ENCODE measurements at places on chromosomes 5 and 9.
A peak's percentile ranks its signal among the peaks of the same experiment; 100 is the strongest.

GRCh38 chr9:131235480-131235851, 40.8 kb downstream of the FAM78A start:
- DNase-seq, result no peak

- DNase-seq, result no peak
These were observed 105.8 kb upstream of the SMARCA2 start for GRCh38 chr9:1909322-1909721.

GRCh38 chr9:108083160-108083750, 593.7 kb upstream of the KLF4 start:
- DNase-seq, result peak; percentile 68

DNA sequence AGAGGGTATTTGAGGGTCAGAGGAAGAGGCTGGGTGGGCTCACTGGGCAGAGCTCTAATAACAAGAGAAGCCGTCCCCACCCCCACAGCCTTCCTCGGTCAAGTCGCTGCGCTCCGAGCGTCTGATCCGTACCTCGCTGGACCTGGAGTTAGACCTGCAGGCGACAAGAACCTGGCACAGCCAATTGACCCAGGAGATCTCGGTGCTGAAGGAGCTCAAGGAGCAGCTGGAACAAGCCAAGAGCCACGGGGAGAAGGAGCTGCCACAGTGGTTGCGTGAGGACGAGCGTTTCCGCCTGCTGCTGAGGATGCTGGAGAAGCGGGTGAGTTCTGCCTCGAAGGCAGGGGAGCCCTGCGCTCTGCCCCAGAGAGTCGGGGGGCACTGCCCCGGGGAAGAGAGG, 21.6 kb upstream of the RARS1 start:
- DNase-seq, result no peak

- DNase-seq, result no peak
These were observed 475 bp downstream of the WDR5 start for GRCh38 chr9:134136118-134136995.

GRCh38 chr5:55535199-55535905, 588 bp upstream of the PLPP1 start:
- no peak for DNase-seq

DNA sequence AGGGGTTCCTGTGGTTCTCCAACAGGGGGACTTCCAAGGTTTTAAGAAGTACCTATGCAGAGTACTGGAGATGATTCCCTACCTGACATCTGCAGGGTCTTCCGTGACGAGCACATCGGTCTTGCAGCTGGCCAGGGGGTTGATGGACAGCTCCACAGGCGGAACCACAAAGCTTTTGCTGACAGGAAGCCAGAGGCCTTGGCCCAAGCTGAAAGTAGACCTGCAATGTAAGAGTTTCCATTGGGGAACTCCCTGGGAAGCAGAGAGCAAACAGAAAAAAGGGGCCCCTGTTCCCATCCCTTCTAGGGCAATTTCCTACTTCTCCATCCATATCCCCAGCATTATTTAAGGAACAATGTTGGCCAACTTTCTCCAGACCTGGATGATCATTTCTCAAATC, 288.0 kb downstream of the TRIM32 start:
- no peak for DNase-seq

GRCh38 chr9:135219676-135220600, 132.5 kb downstream of the OLFM1 start:
- no peak for DNase-seq

- DNase-seq, result peak; percentile 19
These were observed 13.9 kb upstream of the BASP1 start for GRCh38 chr5:17203329-17204132.

- no peak for DNase-seq
These were observed 14.0 kb upstream of the CFAP95 start for GRCh38 chr9:69806627-69807026.

- DNase-seq, result no peak
These were observed 1621.2 kb downstream of the MAT2B start for GRCh38 chr5:165126598-165126997.

DNA sequence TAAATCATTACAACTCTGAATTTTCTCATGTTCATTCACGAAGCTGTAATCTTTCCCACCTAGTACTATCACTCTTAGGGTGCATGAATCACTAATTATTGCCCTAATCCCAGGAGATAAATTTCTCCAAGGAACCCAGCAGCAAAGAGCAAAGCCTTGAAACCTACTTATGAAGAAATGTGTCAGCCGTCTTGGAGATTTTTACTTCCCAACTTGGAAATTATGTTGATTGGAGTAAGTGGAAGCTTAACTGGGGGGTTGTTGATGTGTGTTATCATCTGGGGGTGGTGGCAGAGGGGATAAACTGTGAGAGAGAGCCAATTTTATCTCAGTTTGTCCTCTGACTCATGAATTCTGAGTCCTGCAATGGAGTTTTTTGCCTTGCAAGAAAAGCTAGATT, 440.5 kb upstream of the WWC1 start:
- no peak for DNase-seq

DNA sequence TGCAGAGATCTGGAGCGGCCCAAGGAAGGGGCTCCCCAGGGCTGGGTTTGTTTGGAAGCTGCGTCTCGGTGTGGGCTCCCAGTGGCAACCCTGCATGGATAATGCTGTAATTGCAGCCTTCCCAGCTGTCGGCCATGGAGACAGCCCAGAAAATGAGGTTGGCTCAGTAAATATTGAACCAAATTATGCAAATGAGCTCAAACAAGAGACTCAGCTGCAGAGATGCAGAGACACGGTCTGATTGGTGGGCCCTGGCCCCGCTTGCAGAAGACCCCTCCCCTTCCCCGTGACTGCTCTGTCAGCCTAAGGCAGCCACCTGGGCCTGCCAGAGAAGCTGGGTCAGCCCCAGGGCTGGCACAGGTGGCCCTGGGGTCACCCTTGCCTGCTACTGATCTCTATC, 75.9 kb downstream of the RAD23B start:
- no peak for DNase-seq

DNA sequence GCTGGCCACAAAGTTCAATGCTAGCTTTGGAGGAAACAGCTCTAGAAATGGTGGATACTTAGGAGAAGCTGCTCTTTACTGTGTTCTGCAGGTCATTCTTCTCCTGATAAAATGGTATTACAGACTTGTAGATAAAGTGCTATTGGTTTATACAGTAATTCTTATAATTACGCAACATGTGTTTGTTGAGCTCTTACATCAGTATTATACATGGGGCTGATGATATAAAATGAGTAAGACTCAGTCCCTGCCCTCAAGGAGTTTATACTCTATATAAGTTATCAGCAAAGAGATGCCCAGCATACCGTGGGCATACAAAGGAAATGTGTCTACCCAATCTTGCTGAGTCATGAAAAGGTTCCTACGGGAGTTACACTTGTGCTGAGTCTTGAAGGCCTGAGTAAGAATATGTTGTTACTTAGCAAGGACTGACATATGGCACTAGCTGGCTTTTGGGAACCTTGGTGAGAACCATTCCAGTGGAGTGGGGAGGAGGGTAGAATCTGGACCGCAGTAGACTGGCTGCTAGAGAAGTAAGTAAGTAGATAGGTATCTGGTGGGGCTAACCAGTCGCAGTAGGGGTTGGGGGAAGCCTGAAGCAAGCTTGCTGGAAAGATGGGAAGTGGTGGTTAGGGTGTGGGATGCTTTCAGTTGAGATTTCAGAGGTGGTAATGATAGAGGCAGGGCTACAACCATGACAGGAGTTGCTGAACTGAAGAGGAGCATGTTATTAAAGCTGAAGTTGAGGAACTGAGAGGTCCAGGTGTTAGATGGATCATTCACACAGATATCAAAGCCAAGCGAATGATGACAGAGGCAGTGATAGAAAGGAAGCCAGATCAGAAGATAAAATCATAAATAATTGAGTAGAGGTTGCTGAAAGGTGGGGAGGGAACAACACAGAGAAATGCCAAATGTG, 11.1 kb upstream of the TTC23L start:
- DNase-seq, result no peak

DNA sequence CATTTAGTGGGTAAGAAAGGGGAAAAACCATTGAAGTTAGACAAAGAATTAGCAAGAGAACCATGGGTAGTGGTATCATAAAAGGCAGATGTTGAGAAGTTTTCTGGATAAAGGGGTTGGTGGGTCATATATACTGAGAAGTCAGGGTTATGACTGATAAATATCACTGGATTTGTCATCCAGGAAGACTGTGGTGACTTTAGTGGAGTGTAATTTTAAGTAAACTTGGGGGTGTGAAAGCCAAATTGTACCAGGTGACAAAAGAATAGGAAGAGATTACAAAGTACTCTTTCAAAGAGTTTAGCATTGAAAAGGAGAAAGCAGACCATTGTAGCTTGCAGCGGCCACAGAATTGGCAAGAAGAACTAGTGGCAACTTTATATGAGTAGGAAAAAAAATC, 315.2 kb upstream of the DMAC1 start:
- no peak for DNase-seq

GRCh38 chr9:88017096-88017495, 42.8 kb upstream of the CDK20 start:
- DNase-seq, result no peak

GRCh38 chr5:37966871-37967270, 127.0 kb upstream of the GDNF start:
- DNase-seq, result no peak

DNA sequence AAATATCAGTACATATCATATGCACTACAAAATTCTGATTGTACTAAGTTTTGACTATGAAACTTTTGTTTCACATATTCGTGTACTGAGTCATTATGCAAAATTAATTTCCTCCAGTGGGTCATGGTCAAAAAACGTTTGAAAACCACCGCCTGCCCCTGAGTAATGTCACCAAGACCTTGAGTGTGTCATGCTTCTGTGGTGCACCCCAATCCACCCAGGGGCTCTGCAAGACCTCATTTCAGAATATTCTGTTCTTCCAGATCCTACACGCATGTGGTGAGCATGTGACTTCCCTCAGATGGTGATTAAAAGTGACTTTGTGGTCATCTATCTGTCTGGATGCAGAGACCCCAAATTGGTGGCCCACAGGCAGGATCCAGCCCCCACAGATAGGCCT, 31.0 kb downstream of the ABLIM3 start:
- no peak for DNase-seq

GRCh38 chr5:107610798-107611197, 59.9 kb downstream of the EFNA5 start:
- DNase-seq, result no peak

DNA sequence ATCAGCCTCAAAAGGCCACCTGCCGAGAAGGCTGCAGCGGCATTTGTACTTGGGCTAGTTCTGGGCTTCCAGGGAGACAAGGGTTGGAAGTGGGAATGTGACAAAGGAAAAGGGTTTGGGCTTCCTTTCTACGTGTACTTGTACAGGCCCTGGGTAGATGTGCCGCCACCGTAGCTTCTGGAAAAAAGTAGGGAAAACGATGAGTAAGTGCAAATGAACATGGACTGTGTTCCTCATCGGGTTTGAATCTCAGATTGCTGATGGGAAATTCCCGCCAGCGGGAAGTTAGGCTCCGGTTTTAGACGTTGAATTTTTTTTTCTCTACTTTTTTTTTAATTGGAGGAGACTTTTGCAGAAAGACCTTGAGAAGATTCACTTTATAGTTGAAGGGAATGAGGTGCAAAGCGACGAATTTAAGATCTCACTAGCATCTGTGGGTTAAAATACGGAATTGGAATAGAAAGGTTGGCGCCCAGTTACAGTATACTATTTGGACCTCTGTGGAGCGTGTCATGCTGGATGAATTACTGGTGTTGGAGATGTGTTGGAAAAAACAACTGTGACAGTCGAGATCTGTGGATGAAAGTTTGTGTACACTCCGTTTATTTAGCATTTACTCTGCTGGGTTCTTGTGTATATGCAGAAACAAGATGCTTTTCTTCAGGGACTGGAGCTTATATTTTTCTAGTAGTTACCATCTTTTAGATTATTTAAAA, 1.2 kb downstream of the G3BP1 start:
- no peak for DNase-seq

GRCh38 chr9:71552480-71552879, 215.8 kb downstream of the CEMIP2 start:
- DNase-seq, result no peak

DNA sequence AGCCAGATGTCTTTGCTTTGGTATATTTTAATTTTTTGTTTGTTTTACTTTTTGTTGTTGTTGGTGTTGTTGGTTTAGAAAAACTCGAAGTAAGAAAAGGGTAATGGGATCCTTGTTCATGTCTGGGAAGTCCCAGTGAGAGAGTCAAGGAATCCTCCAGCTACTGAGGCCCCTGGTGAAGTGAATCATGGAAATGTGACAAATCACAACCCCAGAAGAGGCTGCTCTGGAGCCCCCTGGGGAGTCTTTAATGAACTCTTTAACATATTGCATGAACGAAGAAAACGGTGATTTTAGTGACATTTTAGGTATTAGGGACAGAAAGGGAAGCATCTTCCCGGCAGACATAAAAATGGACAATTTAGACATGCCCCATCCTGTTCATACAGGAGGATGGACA, 41.3 kb downstream of the TMEM174 start:
- DNase-seq, result no peak

DNA sequence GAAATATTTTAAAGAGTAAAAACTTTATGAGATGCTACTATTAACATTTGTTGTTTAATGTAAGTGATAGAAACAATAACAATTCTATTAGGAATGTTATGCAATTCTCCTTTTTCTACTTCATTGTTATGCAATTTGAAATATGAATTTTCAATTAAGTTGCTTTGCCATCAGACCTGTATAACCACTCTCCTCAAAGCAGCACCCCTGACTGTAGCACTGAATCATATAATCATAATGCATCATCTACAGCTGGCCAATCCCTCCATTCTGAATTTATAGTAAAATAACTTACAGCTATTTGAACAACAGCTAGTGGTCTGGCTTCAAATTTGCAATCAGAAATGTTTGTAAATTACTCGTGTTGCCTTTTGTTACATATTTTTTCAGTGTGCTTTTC, 29.2 kb downstream of the FBXO4 start:
- DNase-seq, result no peak

- DNase-seq, result no peak
These were observed 149.5 kb downstream of the BAAT start for GRCh38 chr9:101235105-101235866.

DNA sequence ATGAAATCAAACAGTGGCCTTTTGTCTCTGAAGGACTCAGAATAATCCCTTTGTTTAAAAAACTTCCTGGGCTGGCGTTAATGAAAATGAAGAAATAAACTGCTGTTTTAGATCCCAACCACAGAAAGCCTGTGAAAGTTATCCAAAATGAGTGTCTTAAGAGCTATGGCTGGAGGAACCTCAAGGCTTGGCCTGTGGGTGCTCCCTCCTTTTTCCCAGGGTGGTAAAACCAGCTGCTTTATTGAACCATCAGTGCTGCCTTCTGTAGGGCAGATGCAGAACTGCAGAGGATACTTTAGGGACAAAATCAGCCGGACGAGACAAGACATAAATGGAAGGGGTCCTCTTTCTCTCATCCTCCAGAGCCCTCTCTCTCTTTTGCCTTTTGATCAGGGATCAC, 100.9 kb downstream of the SMARCA2 start:
- no peak for DNase-seq

- no peak for DNase-seq
These were observed 212.5 kb downstream of the DEPDC1B start for GRCh38 chr5:60487476-60487875.

GRCh38 chr9:98450496-98450895, 195.0 kb upstream of the TBC1D2 start:
- DNase-seq, result no peak

DNA sequence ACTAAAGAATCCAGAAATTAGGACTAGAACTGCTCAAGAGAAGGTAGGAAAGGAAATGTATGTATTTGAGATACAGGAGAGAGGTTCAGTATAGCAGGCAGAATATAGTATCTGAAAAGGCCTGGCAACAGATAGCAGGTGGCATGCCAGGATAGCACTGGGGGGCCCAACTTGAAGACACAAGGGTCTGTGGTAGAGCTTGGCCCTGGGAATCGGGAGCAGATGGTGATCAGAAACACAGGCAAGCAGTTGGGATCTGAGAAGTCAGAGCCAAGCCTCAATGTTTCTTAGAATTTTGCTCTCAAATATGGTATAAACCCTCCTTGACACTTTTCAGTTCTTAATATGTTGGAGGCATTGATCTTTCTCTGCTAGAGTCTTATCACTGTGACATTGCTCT, 499.8 kb upstream of the CD180 start:
- no peak for DNase-seq

Data from NCI-H2029 (cell line).